ENCODE measurements at places on chromosomes 12 and 14.
A peak's percentile ranks its signal among the peaks of the same experiment; 100 is the strongest.

GRCh38 chr12:110726028-110726427, 16.7 kb downstream of the PPP1CC start:
- no peak for DNase-seq

DNA sequence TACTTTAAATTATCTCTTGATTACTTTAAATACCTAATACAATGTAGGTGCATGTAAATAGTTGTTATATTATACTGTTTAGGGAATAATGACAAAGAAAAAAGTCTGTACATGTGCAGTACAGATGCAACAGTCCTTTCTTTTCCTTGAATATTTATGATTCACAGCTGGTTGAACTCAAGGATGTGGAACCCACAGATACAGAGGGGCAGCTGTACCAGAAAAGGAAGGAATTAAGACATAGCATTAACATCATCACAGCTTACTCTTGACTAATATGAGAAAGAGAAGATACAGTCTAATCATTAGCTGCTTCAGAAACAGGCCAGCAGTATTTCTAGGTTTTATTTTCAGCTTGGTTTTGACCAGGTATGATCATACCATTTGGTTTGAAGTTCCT, 34.7 kb upstream of the AP4S1 start:
- peak; percentile 11 for DNase-seq

- no peak for DNase-seq
Measured at GRCh38 chr12:64660237-64661018, 50.1 kb downstream of the RASSF3 start.

GRCh38 chr12:65952737-65953209, 128.5 kb downstream of the HMGA2 start:
- DNase-seq, result peak; percentile 82

DNA sequence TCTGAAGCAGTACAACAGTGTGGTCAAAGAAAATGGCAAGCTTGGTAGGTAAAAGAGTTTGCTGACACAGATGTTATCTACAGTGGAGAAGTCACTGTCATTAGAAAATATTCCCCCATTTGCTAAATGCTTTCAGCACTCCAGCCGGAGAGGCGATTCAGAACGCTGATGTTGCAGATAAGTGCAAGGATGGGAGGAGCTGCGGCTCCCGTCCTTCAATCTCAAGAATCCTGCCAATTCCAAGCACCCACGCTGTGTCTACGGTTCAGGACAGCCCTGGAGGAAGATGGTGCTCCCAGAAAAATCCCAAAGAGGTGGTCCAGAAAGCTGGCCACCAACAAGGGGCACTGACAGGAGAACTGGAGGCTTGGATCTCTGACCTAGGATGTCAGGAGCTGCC, 79.1 kb downstream of the ZFP36L1 start:
- DNase-seq, result no peak

- DNase-seq, result no peak
Measured at GRCh38 chr12:106070147-106070546, 68.6 kb downstream of the NUAK1 start.

GRCh38 chr12:6332459-6332858, 9.4 kb downstream of the TNFRSF1A start:
- peak; percentile 81 for DNase-seq

GRCh38 chr12:118044075-118044474, 16.9 kb downstream of the WSB2 start:
- no peak for DNase-seq

GRCh38 chr12:44780221-44780790, 95.8 kb downstream of the NELL2 start:
- DNase-seq, result no peak

- DNase-seq, result no peak
Measured at GRCh38 chr14:98947911-98948595, 323.9 kb downstream of the BCL11B start.

DNA sequence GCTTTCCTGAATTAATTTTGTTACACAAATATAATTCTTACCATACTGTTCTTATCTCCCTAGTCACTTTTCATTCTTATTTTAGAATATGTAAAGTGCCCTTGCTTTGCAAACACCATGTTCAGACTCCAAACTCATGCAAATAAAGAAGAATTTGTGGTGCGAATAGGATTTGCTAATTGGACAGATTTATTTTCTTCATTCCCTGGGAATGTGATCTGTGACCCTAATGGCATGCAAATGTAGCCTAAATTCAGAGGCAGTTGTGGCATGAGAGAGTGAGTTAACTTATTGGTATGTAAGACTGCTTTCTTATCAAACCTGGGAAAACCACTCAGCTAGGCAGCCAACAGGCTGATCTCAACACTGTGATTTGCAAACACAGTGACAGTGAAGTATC, 10.0 kb downstream of the CAPZA3 start:
- DNase-seq, result peak; percentile 77

DNA sequence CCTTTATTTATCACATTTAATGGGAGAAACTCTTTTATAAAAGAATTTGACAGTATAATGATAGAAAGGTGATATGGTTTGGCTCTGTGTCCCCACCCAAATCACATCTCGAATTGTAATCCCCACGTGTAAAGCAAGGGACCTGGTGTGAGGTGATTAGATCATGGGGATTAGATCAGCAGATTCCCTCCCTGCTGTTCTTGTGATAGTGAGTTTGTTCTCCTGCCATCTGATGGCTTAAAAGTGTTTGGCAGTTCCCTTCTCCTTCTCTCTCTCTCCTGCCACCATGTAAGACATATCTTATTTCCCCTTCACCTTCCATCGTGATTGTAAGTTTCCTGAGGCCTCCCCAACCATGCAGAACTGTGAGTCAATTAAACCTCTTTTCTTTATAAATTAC, 1110.3 kb downstream of the FLRT2 start:
- DNase-seq, result no peak

GRCh38 chr12:63305901-63306875, 155.2 kb upstream of the AVPR1A start:
- no peak for DNase-seq

- DNase-seq, result no peak
Measured at GRCh38 chr14:24858052-24858451, 191.9 kb downstream of the STXBP6 start.

- peak; percentile 31 for DNase-seq
Measured at GRCh38 chr12:100186071-100186470, 14.5 kb upstream of the ACTR6 start.

DNA sequence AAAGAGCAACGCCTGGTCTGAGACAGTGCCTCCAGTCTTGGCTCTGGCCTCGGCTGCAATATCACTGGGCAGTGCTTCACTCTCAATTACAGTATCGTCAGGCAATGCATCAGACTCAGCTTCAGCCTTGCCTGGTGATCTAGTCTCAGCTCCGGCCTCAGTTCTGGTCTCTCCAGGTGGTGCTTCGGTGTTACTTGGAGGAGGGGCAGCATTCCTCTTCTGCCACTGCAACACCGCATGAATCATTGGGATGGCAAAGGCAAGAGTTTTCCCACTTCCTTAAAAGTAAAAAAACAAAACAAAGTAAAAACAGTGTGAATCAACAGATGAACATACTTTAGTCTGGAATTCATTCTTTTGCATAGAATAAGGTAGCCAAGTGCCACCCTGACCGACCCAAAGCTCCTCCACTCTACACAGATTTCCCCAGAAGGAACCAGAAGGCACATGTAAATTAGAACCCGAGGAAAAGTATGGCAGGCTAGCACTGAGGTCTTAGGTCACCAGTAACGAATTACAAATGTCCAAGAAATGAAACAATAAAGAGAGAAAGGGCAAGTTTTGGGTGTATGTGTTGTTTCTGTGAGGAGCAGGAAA, 18.6 kb downstream of the DDX24 start:
- DNase-seq, result peak; percentile 73

DNA sequence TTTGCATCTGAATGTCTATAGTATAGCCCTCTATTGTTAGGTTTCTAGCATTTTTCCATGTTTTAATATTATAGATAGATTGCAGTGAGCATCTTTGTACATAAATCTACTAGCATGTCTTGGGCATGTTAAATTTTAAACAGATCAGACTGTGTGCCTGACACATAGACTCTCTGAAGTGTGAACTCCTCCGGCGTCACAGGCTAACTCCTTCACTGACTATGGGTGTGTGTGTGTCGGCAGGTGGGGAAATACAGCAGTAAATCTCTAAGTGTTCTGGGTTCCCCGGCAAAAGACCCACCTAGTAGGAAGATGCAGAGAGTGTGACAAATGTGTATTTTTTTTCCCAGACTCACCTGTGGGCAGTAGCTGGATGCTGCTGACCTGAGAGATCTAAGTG, 2.3 kb downstream of the VWF start:
- no peak for DNase-seq

DNA sequence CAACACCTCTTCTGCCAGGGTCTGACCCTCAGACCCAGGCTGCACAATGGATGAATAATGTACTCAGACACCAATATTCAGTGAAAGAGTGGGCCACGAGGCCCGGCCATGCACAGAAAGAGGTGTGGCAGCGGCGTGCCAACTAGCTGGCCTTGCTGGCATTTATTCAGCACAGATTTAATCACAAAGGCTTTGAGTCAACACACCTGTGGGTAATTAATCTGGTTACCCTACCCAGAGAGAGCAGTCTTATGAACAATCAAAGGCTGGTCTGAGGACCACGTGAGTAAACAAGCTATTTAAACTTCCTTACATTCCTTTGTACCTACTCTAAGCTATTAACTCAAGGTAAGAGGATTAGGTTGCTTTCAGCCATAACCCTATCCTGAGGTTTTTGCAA, 324.8 kb downstream of the C12orf50 start:
- DNase-seq, result no peak

- no peak for DNase-seq
Measured at GRCh38 chr12:51013441-51013840, 12.7 kb downstream of the SLC11A2 start.

DNA sequence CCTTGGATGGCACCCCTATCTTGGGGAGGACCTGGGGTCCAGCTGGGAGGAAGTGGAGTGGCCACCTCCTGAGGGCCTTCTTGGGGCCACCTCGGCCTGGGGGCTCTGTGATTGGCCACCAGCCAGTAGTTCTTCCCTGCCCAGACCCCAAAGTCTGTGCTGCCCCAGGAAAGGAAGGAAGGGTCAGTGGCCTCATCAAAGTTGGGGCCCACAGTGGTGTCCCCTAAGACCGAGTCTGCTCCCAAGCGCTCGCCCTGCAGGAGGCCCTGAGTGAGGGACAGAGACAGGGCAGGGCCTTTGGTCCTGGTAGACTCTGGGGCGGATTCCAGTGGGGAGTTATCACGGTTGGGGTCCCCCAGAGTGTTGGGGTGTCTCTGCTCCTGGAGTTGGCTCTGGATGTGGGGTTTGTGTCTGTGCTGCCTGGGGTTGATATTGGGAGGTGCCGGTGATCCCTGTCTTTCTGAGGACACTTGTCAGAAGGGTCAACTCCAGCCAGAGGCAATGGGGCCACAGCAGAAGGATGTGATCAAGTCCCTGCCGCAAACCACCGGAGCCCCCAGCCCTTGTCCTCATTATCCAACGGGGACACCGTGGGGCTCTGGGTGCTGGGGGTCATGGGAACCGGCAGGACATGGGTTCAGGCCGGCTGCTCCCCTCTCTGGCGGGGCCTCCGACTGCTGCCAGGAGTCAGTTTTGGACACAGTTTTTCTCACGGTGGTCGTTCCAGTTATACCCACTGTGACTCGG, 364.3 kb downstream of the TMEM121 start:
- DNase-seq, result no peak

GRCh38 chr14:90733139-90733808, 83.0 kb downstream of the TTC7B start:
- DNase-seq, result no peak

- peak; percentile 11 for DNase-seq
Measured at GRCh38 chr14:94936901-94937685, 167.2 kb upstream of the GSC start.

GRCh38 chr12:77592836-77593235, 237.9 kb upstream of the NAV3 start:
- no peak for DNase-seq

DNA sequence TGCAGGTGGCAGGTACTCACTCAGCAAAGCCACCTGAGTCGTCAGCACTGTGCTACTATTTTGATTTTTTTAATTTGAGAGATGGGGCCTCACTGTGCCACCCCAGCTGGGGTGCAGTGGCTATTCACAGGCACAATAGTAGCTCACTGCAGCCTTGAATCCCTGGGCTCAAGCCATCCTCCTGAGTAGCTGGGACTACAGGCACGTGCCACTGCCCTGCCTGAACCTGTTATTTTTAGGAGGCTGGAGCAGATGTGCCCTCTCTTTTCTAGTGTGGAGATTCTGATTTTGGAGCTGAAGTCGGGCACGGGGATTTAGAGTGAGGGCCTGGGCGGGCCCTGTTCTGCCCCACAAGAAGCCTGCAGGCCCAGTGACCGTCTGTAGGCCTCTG, 17.3 kb downstream of the SLC25A47 start:
- DNase-seq, result no peak

DNA sequence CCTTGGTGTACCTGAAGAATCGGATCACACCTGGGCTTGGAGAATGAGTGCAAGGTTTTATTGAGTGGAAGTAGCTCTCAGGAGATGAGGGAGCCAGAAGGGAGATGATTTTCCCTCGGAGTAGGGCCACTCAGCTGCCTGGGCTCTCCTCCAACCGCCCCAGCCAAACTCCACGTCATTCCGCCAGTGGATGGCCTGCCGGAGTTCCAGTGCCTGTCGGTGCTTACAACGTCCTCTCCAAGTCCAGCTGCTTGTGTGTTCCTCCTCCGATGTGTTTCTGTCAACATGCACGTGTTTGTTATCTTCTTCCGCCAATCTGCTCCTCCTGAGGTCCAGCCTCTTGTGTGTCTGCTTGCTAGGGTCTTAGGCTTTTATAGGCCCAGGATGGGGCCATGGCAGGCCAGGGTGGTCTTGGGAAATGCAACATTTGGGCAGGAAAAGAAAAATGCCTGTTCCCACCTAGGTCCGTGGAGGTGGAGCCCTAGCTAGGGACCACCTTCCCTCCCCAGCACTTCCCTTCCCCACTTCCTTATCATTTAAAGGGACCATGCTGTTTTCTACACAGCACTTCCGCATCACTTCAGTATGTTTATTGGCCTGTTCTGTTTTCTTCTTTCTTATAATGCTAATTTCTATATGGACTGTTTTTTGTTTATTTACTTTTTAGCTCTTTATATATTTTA, 343.2 kb downstream of the PDZRN4 start:
- DNase-seq, result no peak

- no peak for DNase-seq
Measured at GRCh38 chr12:124678421-124678893, 111.0 kb upstream of the NCOR2 start.

DNA sequence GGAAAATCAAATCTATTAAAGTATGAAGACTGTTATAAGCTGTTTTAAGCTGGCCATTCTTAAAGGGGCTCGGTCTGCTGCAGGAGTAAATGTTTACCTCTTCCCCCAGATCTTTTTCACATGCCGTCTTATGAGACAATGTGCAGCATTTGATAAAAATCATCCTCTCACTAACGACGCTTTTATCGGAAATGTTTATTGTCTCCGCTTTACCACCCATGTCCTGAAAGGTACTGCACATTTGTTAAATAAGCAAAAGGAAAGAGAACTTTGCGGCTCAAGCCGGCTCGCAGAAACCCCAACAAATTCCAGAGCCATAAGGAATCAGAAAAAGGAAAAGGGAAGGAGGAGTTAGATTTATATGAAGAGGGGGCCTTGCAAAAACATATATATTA, 137.8 kb downstream of the HMGA2 start:
- no peak for DNase-seq

DNA sequence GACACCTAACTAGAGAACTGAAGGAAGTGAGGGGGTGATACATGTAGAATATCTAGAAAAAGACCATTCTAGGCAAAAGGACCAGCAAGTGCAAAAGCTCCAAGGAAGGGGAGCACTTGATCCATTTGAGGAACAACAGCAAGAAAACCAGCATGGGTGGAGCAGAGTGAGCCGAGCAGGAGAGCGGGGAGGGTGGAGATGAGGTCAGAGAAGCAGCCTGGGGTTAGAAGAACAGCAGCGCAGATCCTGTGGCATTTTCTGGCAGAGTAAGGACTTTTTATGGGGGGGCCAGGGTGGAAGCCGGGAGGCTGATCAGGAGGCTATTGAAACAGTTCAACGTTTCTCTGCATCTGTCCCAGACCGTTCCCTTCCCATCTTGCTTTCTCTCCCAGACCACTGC, 24.5 kb upstream of the TMCC3 start:
- DNase-seq, result peak; percentile 3

All from GM23248 (cell line).